Right lobe of liver (tissue), 6 donors: ENCODE measurements at places on chromosomes 4 and X. TPM values are rescaled to one million over a fixed set of nuclear protein-coding genes. Genes with fewer than 3 reads are reported as not detected.
A peak's percentile ranks its signal among the peaks of the same experiment; 100 is the strongest.

- H3K4me1 ChIP-seq, result no peaks in the 10 kb centered on the region
- no peaks in the 10 kb centered on the region for H3K27me3 ChIP-seq
- no peak for DNase-seq
Measured at GRCh38 chrX:148381603-148382002, 118.8 kb upstream of the AFF2 start.

- H3K36me3 ChIP-seq, result no peaks in the 10 kb centered on the region
- peak; percentile 44 for DNase-seq
- H3K4me1 ChIP-seq, result no peaks in the 10 kb centered on the region
- H3K4me3 ChIP-seq, result no peak overlapping the region
Measured at GRCh38 chr4:87038837-87039615, 104.2 kb downstream of the AFF1 start.

DNA sequence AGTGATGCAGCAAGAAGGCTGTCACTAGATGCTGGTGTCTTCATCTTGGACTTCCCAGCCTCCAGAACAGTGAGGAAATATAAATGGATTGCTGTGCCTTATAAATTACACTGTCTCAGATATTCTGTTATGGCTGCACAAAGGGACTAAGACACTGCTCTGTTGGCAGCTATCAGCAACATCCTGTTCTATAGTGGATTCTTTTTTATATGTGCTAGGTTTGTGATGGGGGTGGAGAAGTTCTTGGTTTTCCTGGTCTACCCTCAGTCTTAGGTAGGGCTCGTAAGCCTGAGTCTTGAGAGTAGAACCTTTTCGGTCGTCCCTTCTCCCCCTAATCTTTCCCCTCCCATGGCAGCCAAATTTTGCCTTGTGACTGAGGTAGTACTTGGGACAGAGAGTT lies 17.3 kb downstream of the STIM2 start:
- no peaks in the 10 kb centered on the region for H3K4me1 ChIP-seq
- no peak overlapping the region for H3K27ac ChIP-seq
- DNase-seq, result no peak
- no peak overlapping the region for H3K4me3 ChIP-seq

GRCh38 chr4:136850446-136850845 lies 681.8 kb downstream of the PCDH18 start:
- H3K4me1 ChIP-seq, result no peaks in the 10 kb centered on the region
- H3K36me3 ChIP-seq, result no peaks in the 10 kb centered on the region
- DNase-seq, result no peak
- no peak overlapping the region for H3K27ac ChIP-seq
- H3K4me3 ChIP-seq, result no peak overlapping the region

DNA sequence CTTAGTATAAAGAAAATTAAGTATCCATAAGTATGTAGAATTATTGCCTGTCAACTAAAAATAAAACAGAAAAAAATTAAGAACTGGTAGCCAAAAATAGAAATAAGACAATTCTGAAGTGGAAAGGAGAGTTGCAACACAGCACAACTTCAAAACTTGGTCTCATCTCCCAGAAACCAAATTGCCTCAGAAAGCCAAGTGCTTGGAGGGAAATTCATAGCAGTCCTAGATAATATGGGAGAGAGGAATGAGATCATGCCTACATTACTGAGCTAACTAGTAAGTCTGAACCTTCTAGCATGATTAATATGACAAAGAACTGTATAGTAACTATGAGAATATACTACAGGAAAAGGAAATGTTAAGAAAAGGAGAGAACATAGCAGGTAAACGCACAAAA lies 256.5 kb downstream of the LDB2 start:
- no peaks in the 10 kb centered on the region for H3K27me3 ChIP-seq
- no peak for DNase-seq
- no peak overlapping the region for H3K27ac ChIP-seq
- H3K4me1 ChIP-seq, result no peaks in the 10 kb centered on the region

- H3K36me3 ChIP-seq, result no peaks in the 10 kb centered on the region
- H3K4me1 ChIP-seq, result no peaks in the 10 kb centered on the region
- H3K27me3 ChIP-seq, result no peaks in the 10 kb centered on the region
- no peak overlapping the region for H3K27ac ChIP-seq
- H3K4me3 ChIP-seq, result no peak overlapping the region
Measured at GRCh38 chrX:22351966-22352365, 79.3 kb downstream of the CBLL2 start.

Gene IBSP
- not detected for total RNA-seq

Gene BEND2
- total RNA-seq, result 0.05 TPM

Gene TMEM156
- 2.8 TPM for total RNA-seq
